AG09309 (cell line): ENCODE measurements at places on chromosomes 5 and 9.

GRCh38 chr5:144800169-144800568 is 629.5 kb downstream of the KCTD16 start:
- no peak for DNase-seq

- no peak for DNase-seq
Observed at GRCh38 chr5:161299053-161299452, 247.5 kb downstream of the GABRB2 start.

GRCh38 chr5:127695346-127695745 is 7.8 kb upstream of the CCDC192 start:
- DNase-seq: no peak

DNA sequence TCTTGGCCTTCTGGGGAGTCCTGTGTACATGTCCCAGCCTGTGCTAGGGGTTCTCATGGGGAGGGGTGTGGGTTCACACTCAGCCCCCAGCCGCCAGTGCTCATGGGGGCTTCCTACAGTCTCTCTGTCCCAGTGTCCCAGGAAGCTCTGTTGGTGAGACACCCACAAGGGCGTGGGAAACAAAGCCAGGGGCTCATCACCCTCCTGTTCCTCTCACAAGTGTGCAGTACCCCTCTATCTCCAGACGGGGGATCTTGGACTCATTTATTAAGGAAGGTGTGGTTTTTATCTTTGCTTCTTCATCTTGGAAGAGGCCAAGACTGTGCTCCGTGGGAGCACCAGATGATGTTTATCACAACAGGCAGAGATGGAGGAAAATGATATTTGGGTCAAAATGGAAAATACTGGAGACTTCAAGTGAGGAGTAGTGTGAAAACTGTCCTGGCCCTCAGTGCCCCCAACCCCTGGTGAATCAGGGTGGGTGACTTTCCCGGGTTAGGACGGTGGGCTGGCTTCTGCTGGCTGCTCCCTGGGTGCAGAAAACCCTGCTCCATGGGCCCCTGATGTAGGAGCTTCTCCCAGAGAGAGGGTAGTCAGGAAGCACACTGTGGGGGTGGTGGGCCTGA is 15.2 kb downstream of the TMEM171 start:
- DNase-seq: peak; percentile 16

- DNase-seq: no peak
Observed at GRCh38 chr9:137742698-137743097, 123.9 kb downstream of the EHMT1 start.

- no peak for DNase-seq
Observed at GRCh38 chr5:139636207-139636792, 11.8 kb upstream of the CXXC5 start.

DNA sequence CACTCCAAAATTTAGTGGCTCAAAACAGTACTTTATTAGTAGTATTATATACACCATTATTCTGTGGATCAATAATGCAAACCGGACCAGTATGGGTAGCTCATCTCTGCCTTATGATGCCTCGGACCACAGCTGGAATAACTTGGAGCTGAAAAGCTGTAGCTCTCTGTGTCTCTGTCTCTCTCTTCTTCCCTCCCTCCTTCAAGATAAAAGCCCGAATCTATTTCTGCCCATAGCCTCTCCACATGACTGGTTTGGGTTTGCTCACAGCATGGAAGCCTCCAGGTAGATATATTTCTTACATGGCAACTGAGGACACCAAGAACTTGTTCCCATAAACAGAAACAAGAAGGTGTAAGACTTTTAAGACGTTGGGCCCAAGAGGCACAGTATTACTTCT is 147.5 kb upstream of the TBCA start:
- DNase-seq: no peak
